ENCODE measurements at places on chromosomes 1 and 21. TPM values are rescaled to one million over a fixed set of nuclear protein-coding genes. Genes with fewer than 3 reads are reported as not detected.

DNA sequence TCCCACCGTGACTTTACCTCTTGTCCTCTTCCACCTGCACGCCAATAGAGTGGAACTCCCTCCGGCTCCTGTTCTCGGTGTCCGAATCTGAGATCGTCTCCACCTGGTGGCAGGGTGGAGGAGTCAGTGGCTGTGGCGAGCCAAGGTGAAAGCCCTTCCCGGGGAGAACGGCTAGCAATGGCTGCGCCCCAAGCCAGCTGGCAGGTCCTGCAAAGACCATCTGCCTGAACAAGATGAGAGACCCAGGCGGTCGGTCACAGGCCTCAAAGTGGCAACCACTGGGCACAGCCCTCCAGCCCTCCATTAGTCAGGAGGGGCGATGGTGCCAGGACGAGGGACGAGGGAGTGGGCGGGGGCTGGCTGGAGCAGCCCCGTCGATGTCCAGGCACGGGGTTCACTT, 25.4 kb upstream of the SMIM12 start:
- DNase-seq: no peak

DNA sequence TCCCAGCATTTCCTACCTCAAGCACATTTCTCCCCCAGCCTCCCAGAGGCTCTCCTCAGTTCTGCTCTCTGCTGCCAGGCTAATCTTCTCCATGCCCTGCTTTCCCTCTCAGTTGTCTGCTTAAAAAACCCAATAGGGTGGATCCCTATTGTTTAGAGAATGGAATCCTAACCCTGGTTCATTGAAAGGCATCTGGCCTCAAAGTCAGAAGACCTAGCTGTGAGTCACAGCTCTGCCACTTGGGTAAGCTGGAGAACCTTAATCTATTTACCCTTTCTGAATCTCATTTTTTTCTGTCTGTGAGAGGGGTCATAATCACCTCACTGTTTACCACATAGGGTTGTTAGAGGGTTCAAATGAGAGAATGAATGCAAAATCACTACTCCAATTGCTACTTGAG, 12.5 kb upstream of the MYOC start:
- DNase-seq: no peak

- DNase-seq: no peak
Observed at GRCh38 chr1:183284086-183284485, 98.0 kb downstream of the LAMC2 start.

GRCh38 chr21:32423320-32424190, 11.0 kb downstream of the EVA1C start:
- no peak for DNase-seq

- no peak for DNase-seq
Observed at GRCh38 chr1:27624467-27625178, 10.4 kb downstream of the FGR start.

DNA sequence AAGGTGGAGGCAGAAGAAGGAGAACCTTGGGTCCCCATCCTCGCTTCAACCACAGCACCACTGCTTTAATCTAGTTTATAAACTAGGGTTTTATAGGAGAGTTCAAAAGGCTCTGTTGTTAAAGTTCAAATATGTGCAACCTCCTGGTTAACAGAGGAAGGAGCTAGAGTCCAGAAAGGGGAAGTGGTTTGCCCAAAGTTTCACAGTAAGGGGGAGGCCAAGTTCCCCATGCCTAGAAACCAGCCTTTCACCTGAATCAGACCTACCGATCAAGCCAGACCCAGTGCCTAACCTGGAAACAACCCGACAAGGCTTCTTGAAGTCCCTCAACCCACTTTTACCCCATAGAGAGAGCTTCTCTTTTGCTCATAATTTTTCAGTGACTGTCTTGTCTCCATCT, 106.5 kb downstream of the PLPP3 start:
- DNase-seq: no peak

- DNase-seq: no peak
Observed at GRCh38 chr21:40797891-40798290, 49.1 kb downstream of the DSCAM start.

DNA sequence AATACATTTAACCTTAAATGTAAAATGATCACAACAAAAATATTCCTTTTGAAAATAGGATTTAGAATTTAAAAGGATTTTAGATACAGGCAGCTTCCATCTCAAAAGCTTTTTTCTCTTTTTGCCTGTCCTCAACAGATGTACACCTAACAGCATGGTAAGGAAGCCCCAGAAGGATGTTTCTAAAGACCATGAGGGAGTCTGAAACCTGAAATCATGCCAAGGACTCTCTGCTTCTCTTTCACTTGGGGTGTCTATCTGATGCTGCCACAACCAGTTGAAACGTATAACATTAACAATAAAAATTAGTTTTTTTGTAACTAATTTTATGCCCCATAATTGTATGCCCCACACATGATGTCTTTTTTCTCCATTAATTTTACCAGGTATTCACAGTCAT, 5.4 kb upstream of the ZNF281 start:
- no peak for DNase-seq

DNA sequence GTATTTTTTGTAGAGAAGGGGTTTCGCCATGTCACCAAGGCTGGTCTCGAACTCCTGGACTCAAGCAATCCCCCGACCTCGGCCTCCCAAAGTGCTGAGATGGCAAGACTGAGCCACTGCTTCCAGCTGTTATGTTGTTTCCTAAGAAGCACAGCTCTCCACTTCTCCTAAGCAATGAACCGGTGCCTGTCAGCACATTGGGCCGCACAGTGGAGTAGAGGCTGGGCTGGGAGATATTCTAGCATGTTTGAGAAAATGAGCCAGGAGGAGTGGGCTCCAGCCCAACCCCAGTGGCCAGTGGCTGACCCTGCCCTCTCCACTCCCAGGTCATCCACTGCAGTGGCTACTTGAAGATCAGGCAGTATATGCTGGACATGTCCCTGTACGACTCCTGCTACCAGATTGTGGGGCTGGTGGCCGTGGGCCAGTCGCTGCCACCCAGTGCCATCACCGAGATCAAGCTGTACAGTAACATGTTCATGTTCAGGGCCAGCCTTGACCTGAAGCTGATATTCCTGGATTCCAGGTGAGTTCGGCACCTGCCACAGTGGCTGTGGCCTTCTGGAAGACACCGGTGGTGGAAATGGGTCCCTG, 27.0 kb downstream of the SIM2 start:
- DNase-seq: no peak

DNA sequence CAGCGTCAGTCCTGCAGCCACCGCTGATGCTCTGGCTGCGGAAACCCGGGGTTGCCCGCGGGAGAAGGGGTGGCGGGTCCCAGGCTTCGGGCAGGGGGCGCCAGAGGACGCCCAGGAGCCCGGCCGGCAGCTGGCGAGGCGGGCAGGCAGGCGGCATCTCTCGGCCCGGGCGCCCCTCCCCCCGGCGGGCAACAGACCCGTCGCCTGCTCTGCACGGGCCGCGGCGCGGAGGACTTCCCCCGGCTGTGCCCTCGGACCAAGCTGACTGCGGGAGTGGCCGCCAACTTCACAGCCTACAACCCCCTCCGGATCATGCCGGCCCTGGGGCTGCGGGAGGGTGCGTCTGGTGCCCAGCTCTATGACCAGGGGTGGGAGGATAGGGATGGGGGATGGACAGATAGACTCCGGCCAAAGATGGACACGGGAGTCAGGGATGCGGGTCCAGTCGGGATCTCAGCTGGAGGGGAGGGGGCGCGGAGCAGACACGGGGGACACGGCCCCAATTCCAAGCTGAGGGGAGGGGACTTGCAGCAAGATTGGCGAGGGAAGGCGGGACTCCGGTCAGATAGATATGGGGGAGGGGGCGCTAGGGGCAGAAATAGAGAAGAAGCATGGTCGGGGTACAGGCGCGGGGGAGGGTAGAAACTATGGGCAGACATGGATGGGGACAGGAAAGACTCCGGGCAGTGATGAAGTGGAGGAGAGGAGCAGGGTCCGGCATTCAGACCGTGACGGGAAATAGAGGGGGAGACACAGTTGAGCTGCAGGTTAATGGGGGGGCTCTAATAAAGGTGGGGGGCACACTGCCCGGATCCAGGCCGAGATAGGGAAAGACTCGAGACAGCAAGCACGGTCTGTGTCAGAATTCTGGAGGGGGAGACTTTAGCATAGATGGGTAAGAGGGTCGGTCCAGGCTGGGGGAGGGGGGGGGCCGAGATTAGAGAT, 1.1 kb downstream of the ADGRB2 start:
- DNase-seq: peak; percentile 65

- DNase-seq: no peak
Observed at GRCh38 chr1:87981810-87982209, 653.1 kb downstream of the LMO4 start.

DNA sequence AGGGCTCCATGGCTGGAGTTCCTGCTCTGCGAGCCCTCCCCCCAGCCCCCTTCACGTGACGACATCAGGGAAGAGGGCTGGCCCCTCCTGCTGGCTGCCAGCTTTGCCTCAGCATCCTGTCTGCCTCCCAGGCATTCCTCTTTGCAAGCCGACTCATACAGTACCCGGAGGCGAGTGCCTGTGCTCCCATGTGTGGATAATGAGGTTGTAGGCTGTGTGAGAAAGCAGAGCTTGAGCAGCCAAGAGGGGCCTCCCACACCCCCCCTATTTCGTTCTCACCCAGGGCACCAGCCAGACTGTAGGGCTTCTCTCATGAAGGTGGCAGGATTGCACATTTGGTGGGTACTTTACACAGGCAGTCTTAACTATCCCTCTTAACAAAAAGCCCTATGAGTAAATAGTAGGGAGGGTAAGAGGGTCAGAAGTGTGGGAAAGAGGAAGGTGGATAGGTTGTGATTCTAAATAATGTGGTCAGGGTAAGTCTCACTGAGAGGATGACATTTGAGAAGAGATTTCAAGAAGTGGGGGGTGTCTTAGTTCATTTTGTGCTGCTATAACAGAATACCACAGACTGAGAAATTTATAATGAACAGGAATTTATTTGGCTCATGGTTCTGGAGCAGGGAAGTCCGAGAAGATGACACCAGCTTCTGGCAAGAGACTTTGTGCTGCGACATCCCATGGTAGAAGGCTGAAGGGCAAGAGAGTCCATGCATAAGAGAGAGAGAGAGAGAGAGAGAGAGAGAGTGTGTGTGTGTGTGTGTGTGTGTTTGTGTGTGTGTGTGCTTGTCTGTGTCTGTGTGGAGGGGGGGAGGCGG, 113.5 kb downstream of the OMA1 start:
- DNase-seq: peak; percentile 74

DNA sequence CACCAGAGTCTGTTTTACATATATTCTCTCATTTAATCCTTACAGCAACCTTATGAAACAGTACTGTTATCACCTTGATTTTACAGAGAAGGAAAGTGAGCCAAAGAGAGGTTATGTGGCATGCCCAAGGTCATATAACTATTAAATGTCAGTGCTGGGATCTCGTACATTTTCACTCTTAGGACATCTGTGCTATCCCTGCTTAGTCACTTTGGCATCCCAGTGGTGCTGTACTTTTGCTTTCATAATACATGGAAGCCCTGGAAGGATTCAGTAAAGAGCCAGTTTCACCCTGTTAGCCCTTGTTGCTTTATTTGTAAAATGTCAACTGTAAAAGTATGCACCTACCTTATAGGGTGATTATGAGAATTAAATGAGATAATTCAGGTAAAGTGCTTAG, 104.4 kb downstream of the NFIA start:
- DNase-seq: no peak

DNA sequence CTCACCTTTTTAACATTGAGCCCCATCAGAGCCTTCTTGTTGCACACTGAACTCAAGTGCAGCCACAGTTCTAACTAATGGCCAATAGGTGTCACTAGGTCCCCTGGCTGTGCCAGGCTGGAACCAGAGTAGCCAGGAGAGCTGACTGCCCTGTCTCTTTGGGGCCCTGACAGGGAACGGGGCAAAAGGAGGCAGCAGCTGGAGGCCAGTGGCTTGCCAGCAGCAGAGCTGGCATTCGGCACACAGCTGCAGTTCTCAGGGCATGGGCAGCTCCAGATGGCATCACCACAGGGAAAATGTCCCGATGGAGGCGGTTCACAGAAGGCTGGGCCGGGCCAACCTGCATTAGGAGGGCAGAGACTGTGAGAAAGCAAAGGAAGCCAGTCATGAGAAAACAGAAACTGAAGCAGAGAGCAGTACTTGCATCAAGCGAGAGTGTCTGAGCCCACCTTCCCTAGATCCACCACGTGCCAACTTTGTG, 188.6 kb downstream of the FCRL5 start:
- no peak for DNase-seq

DNA sequence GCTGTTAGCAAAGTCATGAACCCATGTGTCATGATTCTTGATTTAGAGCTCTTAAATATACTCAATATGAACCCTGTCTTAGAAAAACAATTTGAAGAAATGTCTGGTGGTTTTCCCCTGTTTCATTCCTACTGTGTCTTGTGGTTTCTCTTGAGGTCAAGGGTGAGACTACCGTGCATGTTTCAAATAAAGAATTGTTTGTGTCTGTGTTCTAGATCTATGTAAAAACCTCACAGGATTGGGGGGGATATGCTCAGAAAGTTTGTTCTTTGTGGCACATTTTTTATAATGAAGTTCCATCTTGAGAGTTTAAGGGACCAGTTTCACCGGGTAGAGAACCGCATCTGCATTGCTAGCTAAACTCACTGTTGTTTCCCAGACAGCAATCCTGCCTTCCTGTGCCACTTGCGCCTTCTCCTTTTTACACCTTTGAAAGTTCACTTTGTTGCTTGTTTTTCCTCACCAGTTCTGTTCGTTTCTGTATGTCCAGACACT, 30.9 kb upstream of the CACYBP start:
- peak; percentile 85 for DNase-seq

DNA sequence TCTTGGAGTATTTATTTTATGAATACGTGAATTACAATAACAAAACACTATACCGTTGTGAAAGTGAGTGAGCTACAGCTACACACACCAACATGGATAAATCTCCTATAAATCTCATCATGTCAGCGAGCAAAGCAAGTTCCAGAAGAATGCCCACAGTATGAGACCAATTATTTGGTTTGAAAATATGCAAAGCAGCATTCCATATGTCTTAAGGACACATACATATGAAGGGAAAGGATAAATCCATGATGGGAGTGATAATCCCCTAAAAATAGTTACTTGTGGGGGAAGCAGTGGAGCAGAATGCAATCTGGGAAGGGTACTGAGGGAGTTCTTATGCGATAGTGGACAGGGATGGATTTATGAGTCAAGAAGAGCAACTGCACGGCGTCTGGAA, 261.3 kb downstream of the DISC1 start:
- no peak for DNase-seq

DNA sequence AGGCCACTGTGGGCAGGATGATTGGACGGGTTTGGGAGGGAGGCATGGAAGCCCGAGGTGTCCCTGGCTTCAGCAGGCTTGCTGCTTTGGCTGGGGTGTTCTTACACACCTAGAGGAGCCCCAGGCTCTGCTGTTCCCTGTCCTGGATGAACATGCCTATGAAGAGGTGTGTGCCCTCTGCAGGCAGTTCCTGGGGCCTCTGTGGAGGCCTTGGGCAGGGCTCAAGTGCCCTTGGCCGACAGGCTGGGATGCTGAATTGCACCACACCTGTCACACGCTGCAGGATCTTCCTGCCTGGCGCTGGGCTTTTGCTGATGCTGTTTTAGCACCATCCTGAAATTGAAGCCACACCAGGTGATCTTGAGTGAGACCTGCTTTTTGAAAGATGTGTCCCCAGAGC, 415.0 kb upstream of the VAMP3 start:
- no peak for DNase-seq

The NHLH1 gene
- total RNA-seq: 0.26 TPM

The PTPRU gene
- total RNA-seq: 44.3 TPM

The NBPF9 gene
- total RNA-seq: 19.1 TPM

The ARHGEF16 gene
- total RNA-seq: 25.1 TPM

The URB1 gene
- total RNA-seq: 11.0 TPM

The AMPD1 gene
- total RNA-seq: not detected
